Omental fat pad (tissue), 4 donors: ENCODE measurements at places on chromosomes 5 and 9. TPM values are rescaled to one million over a fixed set of nuclear protein-coding genes. Genes with fewer than 3 reads are reported as not detected.

DNA sequence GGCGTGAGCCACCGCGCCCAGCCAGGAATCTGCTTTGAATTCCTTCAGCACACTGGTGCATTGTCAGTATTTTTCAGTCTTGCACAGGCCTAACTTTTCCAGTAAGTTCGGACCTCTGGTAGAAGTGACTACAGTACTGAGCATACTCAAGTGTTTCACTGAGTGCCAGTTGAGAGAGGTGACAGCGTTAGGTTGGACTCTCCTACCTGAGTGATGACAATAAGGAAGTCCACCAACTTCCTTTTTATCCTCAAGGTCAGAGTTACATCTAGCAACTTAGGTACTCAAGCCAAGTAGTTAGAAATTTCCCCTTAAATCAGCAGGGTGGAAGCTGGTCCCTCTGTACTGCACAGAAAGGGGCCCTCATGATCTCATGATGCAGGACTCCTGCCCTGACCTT lies 26.0 kb upstream of the FSD1L start:
- DNase-seq, result no peak

DNA sequence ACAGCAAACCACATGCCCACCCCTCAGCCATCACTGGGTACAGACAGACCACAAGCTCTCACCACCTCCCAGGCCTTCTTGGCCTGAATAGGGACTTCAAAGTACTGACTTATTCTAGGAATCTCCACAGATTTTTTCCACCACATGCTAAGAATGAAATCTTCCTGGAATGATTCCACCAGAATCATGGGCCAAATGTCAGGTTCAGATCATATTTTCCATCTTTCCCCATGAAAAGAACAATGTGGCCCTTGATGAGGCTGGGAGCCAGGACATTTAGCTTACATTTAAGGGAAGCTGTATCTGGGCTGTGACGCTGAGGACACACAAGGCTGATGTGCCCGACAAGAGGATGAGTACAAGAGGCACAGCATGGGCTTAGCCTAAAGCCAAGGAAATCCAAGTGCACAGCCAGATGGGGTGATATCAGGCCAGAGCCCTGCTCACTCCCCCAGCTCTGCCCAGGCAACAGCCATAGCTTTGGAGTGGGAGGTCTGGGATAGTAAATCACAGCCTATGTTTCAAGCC lies 28.1 kb downstream of the ACSL6 start:
- no peak for DNase-seq

DNA sequence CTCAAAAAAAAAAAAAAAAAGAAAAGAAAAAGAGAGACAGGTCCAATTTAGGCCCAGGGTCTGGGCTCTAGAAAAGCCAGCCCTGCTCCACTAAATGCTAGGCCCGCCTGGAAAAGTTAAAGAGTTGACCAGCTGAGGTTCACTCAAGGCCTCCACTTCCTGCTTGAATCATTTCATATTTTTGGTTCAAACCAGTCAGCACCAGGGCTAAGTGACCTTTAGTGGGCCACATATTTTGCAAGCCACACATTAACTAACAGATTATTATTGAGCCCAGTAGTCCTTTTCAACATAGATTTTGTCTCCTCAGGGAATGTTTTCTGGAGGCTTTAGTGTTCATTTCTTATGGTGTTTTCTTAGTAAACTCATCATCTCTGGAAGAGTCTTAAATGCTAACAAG lies 156.6 kb downstream of the TLR4 start:
- DNase-seq, result no peak

INSL4 gene
- not detected for total RNA-seq

RETREG1 gene
- 35.7 TPM for total RNA-seq

PRKAA1 gene
- 67.1 TPM for total RNA-seq
